ENCODE measurements at places on chromosomes 5 and 9.

DNA sequence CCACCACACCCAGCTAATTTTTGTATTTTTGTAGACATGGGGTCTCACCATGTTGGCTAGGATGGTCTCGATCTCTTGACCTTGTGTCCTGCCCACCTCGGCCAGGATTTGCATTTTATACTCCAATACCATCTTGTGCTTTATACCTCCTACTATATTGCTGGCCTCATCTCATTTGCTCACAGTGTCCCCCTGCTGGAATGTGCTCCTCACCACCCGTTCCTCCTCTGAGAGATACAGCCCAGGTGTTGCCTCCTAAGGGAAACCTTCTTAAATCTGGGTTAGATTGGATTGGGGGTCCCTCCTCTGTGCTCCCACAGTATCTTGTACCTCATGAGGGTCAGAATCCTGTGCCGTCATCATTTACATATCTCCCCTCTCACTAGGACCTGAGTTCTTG, 131.7 kb downstream of the PAPPA start:
- DNase-seq, result no peak

GRCh38 chr5:126594748-126595485, at the start of gene ALDH7A1:
TSS of gene ALDH7A1 (minus strand) at chr5:126595219. CDS start at chr5:126595198, 21 bp downstream.
- DNase-seq, result peak; percentile 42

- no peak for DNase-seq
Observed at GRCh38 chr9:81146241-81146640, 543.1 kb downstream of the TLE1 start.

DNA sequence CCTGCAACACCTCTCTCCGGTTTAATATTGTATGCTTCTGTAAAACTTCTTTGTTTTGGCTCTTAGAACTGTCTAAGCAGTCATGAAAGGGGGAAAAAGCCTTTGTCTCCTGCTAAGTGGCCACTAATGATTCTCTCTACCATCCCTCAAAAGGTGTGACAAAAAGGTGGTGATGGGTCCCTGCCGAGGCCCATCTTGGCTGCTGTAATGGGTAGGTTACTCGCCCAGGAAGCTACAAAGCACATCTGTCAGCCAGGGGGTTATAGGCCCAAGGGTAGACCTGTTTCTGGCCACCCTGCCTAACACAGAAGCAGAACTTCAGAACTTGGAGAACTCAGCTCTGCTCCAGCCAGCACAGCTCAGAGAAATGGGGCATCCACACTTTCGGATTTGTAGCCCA, 1.6 kb downstream of the FAM219A start:
- DNase-seq, result no peak

- no peak for DNase-seq
Observed at GRCh38 chr5:108171759-108172158, 210.1 kb downstream of the FBXL17 start.

GRCh38 chr9:87655731-87656130, 70.2 kb upstream of the CTSL start:
- no peak for DNase-seq

GRCh38 chr5:53366245-53366644, 114.2 kb upstream of the FST start:
- DNase-seq, result no peak

GRCh38 chr5:93891491-93892480, 150.4 kb upstream of the POU5F2 start:
- DNase-seq, result no peak

DNA sequence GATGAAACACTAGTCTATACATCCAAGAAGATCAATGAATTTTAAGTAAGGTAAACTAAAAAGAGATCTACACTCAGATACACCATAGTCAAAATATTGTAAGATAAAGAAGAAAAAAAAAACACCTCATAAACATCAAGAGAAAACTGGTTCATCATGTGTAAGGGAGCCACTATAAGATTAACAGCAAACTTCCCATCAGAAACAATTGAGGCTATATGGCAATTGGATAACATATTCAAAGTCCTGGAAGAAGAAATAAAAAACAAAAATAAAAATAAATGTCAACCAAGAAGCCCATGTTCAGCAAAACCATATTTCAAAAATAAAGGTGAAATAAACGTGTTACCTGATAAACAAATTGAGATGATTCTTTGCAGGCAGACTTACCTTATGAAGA, 3.6 kb downstream of the OR13C8 start:
- no peak for DNase-seq

GRCh38 chr9:74729136-74729695, 158.5 kb downstream of the TRPM6 start:
- DNase-seq, result no peak

DNA sequence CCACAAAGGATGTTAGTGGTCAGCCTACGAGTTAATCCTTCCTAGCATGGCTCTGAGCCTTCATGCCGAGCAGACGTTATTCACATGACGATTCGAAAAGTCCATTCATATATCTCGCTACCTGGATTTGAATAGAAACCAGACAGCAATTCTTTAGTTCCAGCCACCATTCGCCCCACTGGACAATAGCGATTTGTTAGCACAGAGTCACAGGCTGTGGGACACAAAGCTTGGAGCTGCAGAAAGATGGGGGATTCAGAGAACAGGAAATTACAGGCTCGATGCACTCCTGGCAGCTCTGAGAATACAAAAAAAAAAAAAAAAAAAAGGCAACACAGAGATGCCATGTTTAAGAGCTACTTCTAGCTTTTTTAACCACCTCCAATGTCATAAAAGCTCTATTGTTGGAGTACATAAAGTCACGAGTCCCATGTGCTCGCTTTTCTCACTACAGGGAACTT, 110.7 kb downstream of the NR6A1 start:
- no peak for DNase-seq

DNA sequence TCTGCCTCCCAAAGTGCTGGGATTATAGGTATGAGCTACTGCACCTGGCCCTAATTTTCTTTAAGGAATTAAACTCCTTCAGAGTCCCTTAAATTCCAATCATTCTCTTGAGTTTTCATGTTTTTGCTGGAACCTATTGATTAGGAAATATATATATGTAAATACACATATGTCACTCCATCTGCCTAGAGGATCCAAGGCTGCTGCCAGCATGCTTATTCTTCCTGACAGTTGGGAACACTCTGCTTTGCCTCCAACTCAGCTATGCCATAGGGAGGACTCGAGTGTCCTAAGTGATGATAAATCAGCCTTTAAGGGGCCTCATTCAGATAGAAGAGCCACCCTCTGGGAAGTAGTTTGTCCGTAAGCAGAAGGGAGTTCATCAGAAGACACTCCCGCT, 21.8 kb downstream of the MFAP3 start:
- DNase-seq, result no peak

DNA sequence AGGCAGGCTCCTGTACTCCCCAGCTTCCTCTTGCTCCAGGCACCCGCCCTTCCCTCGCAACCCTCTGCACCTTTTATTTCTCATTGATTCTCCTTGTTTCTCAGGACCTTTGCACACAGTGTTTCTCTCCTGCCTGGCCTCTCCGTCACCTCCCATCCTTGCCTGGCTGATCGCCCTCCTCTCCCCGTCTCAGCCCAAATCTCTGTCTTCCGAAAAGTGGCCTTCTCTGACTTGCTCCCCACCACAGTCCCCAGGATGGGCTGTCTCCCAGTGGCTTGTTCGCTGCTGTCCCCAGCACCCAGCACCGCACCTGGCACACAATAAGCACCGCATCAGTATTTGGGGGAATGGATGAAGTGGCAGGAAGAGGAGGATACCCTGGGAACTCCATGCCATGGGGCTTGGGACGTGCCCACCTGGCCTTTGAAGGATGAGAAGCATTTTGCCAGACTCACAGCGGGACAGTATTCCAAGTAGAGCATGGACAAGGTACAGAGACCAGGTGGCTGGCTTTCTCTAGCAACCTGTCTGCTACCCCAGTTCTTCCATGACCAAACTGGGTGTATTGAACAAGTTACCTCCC, 62.5 kb downstream of the LMX1B start:
- DNase-seq, result no peak

GRCh38 chr5:159030357-159030756, 69.4 kb downstream of the EBF1 start:
- no peak for DNase-seq

DNA sequence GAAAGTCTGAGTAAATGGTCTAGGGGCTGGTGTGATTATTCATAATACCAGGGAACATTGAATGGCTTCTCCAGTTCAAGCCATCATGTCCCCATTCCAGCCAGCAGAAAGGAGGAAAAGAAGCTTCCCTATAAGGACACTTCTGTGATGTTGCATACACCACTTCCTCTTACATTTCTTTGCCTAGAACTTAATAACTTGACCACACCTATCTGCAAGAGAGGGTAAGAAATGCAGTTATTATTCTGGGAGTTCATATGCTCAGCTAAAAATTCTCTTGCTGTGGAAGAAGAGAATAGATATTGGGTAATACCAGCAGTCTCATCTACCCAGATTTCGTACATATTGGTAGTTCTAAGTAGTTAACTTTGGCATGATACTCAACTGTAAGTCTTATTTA, 166.1 kb downstream of the SLC28A3 start:
- no peak for DNase-seq

- no peak for DNase-seq
Observed at GRCh38 chr9:123395276-123395688, 39.3 kb downstream of the CRB2 start.

- DNase-seq, result no peak
Observed at GRCh38 chr5:43363445-43364152, 48.6 kb downstream of the CCL28 start.

DNA sequence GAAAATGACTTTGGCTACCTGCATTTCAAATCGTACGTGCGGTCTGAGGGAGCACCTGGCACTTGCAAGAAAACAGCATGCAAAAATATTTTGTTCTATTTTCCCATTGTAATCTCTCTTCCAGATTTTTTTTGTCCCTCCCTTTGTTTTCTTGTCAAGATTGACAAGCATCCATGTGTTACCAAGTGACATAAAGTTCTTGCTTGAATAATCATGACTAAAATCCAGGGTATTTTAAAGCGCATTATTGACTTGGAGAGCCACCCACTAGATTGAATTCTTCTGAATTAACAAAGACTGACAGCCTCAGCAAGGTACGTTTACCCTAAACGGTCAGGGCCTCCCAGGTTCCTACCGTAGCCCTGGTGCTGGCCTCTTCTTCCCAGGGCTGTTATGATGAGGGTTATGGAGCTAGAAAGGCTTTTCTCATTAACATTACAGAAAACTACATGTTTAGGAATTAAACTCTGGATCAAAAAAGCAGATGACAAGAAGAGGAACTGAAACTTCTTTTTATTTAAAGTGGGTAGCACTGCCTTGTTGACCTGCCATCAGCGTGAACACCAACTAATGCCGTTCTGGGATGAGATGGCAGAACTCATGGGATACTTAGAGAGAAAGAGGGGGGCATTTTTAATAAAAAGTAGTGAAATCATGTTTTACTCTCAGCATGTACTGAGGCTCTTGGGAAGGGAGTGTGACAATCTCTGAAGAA, 297.0 kb downstream of the EFNA5 start:
- no peak for DNase-seq

- DNase-seq, result peak; percentile 9
Observed at GRCh38 chr5:83721953-83722901, 1.6 kb upstream of the HAPLN1 start.

- no peak for DNase-seq
Observed at GRCh38 chr9:76370396-76371023, 23.7 kb downstream of the RFK start.

- DNase-seq, result no peak
Observed at GRCh38 chr9:114051281-114051680, 26.8 kb downstream of the AMBP start.

GRCh38 chr9:121718084-121718483, 66.7 kb downstream of the DAB2IP start:
- no peak for DNase-seq

GRCh38 chr5:177176175-177176711, 42.7 kb downstream of the NSD1 start:
- DNase-seq, result no peak

- no peak for DNase-seq
Observed at GRCh38 chr9:73824671-73825070, 672.5 kb upstream of the RORB start.

- DNase-seq, result no peak
Observed at GRCh38 chr9:34124926-34125325, 1.6 kb downstream of the DCAF12 start.

- no peak for DNase-seq
Observed at GRCh38 chr5:9619331-9620092, 10.6 kb downstream of the TAS2R1 start.
